ENCODE measurements at places on chromosomes 2 and 18.

GRCh38 chr2:201223089-201224073 lies 37.0 kb upstream of the CASP8 start:
- no peak for DNase-seq

DNA sequence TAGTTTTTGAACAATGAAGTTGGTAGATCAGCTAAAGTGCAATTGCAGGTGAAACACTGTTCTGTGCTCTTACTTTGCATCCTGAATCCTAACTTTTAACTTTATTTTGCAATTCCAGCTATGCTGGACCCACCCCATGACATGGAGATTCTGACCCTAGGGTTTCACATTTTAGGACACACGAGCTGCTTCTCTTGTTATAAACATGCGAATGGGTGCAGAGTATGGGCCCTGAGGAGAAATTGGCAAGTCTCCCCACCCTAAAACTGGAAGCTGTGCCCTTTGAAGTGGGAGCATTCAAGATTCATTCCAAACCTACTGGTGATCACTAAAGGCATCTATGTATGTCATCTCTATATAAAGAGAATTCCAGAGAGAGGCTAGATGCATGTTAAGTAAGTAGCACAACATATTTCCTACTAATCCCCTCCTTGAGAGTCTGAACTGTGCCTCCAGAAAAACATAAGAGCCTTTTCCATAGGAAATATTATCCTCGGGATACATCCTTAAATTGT lies 794.3 kb upstream of the ZEB2 start:
- DNase-seq = no peak

GRCh38 chr2:54380670-54381069 lies 75.5 kb upstream of the SPTBN1 start:
- DNase-seq = no peak

GRCh38 chr2:96315400-96316071 lies 9.6 kb upstream of the ITPRIPL1 start:
- DNase-seq = peak; percentile 76

DNA sequence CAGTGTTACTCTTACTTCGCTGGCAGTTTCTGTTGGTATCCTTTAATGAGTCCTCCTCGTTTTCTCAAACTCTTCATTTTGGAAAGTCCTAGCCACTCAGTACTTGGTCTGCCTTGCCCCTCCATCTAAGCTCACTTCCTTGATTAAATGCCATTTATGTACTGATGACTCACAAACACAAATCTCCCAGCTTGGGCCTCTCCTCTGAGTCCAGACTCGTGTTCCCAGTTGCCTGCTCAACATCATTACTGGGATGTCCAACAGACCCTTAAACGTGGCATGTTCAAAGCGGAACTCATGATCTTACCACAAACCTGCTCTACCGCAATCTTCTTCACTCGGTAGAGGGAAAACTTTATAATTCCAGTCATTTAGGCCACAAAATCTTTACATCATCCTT lies 13.8 kb upstream of the CCDC68 start:
- no peak for DNase-seq

- DNase-seq = no peak
These were observed 788.5 kb upstream of the LRRTM1 start for GRCh38 chr2:81093031-81093430.

DNA sequence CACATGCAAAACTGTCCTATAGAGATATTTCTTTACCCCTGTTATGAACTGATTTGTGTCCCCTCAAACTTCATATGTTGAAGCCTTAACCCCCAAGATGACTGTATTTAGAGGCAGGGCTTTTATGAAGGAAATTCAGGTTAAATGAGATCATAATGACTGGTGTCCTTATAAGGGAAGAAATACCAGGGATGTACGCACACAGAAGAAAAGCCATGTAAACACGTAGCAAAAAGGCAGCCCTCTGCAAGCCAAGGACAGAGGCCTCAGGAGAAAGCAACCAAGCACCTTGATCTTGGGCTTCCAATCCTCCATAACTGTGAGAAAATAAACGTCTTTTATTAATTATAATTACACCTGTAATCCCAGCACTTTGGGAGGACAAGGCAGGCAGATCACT lies 101.3 kb upstream of the NDUFV2 start:
- no peak for DNase-seq

- no peak for DNase-seq
These were observed 20.1 kb downstream of the ARL4C start for GRCh38 chr2:234476766-234477165.

GRCh38 chr2:169090133-169090820 lies 20.9 kb downstream of the DHRS9 start:
- no peak for DNase-seq

DNA sequence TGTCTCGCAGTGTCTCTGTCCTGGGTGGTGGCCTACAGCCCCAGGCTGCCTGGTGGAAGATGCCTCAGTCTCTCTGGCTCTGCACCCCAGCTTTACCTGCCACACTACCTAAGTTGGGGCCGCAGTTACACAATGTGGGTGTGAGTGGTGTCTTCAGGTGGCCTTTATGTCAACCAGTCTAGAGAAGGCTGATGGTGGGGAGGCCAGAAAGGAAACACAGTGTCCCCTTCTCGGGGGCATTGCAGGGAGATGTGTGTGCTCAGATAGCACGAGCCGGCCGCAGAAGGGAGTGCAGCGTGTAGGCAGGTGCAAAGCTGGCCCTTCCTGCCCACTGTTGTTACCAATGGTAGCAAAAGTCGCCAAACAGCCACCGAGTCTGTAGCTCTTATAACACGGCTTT lies 216.1 kb downstream of the SH3RF3 start:
- no peak for DNase-seq

DNA sequence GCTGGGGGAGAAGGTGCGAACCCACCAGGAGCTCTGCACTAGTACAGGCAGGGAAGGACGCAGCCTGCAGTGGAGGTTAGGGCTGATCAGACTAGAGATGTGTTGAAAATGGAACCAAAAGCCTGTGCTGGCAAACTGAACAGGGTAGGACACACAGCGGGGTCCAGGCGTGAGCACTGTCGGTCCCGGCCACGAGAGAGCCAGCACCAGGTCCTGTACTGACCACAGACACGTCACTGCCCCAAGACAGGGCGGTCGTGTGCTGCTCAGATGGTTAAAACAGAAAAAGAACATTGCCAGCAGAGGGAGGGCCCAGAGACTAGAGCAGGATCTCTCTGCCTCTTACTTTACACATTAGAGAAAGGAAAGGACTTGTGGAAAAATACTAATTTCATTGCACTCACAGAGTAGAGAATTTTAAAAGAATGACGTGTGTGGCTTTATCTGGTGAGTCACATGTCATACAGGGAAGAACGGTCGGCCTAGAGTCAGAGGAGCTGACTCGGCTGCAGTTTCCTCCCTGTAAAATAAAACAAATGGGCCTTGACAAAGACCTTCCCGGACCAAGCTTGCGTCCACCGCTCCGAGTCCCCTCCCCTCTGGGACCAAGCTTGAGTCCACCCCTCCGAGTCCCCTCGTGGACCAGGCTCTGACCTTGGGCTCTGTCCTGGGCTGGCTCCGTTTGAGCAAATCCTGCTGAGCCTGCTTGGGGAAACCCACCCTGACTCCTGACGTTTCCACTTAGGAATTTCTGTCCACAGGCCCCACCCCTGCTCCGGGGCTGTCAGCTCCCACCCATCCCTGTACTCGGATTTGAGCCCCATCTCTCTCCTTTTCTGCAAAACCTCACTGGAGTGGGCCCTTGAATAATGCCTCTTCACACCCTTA lies 16.7 kb upstream of the ADI1 start:
- DNase-seq = peak; percentile 82

DNA sequence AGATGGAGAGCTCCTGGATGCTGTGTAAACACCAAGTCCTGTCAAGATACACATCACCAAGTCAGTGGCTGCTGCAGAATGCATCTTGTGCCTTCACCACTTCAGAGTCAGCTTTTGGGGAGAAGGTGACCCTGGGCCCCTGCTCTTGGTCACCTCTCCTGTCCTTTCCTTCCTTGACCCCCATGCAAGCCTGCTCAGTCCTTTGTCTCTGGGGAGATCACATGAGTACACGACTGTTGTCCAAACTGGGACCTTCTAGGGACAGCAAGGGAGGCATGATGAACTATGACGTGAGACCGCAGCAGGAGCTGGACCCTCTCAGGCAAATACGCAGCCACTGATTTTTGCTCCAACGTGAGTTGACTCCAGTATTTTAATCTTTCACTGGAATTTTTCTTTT lies 706.9 kb upstream of the ID2 start:
- DNase-seq = no peak

DNA sequence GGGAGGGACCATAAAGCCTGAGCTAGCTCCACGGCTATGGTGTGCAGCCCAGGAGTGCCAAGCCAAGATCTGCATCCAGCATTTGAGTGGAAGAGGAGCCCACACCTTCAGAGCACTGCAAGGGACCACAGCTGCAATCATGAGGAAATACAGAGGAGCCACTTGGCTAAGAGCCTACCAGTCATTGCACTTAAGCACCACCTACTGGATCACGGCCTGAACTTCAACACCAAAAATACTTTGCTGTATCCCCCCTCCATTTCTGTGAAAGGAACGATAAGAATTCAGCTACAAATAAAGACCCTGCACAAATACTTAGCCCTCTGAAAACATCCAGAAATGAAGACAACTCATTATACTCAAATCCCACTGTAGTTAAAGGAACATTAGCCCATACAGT lies 545.3 kb downstream of the TSN start:
- no peak for DNase-seq

DNA sequence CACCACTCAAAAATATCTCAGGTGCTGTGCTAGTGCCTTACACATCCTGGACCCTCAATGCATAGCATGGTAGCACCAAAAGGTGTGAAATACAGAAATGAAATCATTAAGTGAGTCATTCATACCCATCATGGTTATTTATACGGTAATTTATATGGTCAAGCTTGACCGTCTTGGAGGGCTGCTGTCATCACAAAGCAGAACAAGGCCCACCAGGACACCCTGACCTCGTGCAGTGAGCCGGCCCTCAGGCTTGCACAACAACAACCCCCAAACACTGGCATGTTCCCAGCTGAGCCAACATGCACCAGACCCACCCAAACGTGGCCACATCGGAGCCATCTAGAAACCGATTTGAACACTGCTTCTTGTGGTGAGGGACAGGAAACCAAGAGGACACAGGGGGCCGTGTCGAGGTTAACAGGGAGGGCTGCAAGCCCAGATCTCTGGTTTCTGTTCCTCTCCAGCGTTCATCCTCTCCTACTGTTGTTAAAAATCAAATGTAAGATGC lies 378.5 kb upstream of the ID2 start:
- DNase-seq = no peak

DNA sequence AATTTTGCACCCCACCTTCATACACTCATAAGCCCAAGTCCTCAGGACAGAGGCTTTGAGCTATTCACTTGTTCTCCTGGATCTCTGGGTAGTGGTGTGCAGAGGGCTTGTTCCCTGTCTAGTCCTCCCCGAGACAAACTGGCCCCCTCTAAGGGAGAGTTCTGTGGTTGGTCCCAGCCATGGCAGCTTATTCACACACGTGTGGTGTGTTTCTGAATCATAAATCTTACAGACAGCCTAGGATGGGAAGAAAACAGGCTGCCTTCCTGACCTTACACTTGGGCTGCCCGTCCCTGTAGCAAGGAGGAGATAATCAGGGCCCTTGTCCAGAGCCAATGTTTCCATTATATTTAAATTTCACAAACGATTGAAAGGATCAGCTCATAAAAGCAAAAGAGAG lies 255.0 kb downstream of the CLIP4 start:
- no peak for DNase-seq

DNA sequence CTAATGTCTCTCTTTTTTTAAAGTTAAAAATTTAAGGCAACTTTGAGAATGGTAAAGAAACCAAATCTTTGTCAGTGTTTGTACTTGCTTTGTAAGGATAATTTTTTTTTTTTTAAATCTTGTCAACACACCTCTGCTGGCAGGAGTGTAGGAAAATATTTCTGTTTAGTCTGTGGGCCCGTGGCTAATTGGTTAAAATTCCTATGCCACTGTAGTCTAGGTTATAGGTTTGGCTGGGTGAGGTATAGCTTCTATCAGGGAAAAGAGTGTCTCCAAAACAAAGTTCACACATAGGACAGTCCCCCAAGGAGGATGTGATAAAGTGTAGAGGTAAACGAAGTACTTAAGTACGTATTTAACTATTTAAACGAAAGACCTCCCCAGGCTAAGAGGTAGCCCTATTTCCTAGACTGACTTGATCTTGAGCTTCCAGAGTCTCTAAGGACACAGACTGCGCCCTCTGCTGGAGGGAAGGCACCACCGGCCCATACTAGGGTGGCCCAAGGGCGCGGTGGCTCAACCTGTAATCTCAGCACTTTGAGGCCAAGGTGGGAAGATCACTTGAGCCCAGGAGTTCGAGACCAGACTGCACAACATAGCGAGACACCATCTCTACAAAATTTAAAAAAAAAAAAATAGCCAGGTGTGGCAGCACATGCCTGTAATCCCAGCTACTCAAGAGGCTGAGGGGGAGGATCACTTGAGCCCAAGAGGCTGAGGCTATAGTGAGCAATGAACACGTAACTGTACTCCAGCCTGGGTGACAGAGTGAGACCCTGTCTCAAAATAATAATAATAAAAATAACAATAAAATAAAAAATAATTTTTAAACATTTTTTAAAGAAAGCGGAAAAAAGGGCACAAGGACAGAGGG lies 8.9 kb downstream of the TEX44 start:
- no peak for DNase-seq
